NCI-H1436 treated with DMSO at 0.1 percent for 48 hours (cell line): ENCODE measurements at places on chromosomes 7 and 10.

GRCh38 chr7:41792120-41792519 is 89.2 kb upstream of the INHBA start:
- no peak for DNase-seq

- no peak for DNase-seq
Measured at GRCh38 chr7:47890606-47891005, 57.7 kb downstream of the PKD1L1 start.

- no peak for DNase-seq
Measured at GRCh38 chr7:14639801-14640200, 262.8 kb downstream of the DGKB start.

DNA sequence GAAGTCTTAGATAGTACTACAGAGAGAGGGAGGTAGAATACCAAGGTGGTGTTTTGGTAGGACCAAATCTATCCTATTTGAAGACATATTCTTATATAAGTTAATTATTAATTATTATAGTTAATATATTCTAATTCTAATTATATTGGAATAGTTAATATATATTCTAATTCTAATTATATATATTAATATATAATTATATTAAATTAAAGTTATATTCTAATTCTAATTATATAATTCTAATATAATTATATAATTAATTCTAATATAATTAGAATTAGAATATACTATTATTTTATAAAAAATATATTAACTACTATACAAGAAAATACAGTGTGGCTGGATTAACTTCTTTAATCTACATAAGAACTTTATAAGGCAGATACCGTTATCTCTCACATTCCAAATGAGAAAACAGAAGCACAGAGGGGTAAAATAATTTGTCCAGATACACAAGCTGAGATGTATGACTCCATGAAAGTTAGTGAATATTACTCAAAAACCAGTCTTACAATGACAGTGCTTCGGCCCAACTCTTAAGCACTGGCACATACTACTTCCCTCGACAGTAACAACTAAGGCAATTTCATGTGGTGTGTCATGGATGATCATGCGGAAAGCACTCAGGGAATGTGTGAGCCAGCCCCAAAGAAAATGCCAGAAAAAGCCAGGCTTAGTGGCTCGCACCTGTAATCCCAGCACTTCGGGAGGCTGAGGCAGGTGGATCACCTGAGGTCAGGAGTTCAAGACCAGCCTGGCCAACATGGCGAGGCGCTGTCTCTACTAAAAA is 42.6 kb downstream of the TYW1B start:
- no peak for DNase-seq

- DNase-seq: no peak
Measured at GRCh38 chr7:130912082-130912861, 178.3 kb upstream of the KLF14 start.

- no peak for DNase-seq
Measured at GRCh38 chr7:41588341-41588740, 114.5 kb downstream of the INHBA start.

DNA sequence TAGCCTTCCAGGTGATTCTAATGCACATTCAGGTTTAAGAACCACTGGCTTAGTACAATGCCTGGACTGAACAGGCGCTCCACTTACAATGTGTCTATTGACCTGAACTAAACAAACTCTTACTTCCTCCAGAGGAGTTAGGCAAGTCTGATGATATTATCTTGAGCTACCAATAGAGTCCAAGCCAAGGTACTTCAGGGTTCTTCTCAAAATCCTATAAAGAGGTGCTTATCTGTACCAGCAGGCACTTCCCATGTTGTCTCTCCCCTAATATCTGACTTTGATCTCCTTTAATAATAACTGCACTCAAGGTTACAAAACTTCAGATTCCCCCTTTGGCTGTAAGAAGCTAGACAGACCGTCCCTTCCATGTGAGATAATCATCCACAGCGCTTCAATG is 157.0 kb upstream of the SVIL start:
- no peak for DNase-seq

DNA sequence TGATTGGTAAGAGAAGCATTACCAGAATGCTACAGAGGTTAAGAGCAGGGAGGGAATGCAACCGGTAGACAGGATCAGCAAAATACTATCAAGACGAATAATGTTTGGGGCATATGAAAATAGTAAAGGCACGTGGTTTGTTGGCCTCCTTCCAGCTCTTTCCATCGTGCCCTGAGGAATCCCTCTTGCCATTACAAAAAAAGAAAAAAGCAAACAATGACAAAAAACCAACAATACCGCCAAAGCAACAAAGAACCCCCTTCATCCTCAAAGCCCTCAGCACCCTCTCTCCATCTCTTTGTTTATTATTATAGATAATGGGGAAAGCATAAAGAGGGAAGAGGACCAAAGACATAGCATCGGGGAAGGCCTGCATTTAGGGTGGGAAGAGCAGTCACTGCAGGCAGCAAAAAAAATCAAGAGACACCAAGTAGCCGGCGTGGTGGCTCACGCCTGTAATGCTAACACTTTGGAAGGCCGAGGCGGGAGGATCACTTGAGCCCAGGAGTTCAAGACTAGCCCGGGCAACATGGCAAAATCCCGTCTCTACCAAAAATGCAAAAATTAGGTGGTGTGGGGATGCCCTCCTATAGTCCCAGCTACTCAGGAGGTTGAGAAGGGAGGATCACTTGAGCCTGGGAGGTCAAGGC is 78.0 kb downstream of the HIP1 start:
- DNase-seq: no peak

GRCh38 chr7:131741446-131741845 is 185.0 kb upstream of the PODXL start:
- no peak for DNase-seq

GRCh38 chr10:49335364-49335972 is 36.5 kb downstream of the C10orf71 start:
- DNase-seq: no peak

GRCh38 chr10:113095419-113096127 is 145.5 kb downstream of the TCF7L2 start:
- DNase-seq: no peak

- no peak for DNase-seq
Measured at GRCh38 chr10:102628451-102628911, 15.8 kb upstream of the TRIM8 start.

- no peak for DNase-seq
Measured at GRCh38 chr10:5534880-5535856, 10.4 kb downstream of the CALML3 start.

DNA sequence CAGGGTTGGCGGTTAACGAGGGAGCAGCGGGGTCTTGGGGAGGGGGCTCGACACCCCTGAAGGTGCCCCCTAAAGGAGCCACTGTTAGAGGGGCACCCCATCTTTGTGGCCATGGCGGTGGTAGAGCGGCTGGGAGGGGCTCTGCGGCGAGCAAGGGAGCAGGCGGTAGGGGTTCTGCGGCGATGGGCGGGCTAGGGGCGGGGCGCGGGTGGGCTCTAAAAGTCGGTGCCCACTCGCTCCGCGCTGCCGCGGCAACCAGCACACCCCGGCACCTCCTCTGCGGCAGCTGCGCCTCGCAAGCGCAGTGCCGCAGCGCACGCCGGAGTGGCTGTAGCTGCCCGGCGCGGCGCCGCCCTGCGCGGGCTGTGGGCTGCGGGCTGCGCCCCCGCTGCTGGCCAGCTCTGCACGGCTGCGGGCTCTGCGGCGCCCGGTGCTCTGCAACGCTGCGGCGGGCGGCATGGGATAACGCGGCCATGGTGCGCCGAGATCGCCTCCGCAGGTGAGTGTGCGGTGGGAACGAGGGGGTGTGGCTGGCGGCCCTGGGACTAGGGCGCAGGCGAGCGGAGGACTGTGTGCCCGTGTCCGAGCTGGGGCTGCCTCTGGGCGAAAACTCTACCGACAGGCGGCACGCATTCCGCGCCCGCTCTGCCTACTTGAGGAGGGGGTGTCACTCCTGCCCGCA is at the start of gene MEST:
MEST (plus strand) TSS at position 245 of the 682 bp plus-strand sequence; CDS start at position 474, 229 bp downstream.
- DNase-seq: no peak

DNA sequence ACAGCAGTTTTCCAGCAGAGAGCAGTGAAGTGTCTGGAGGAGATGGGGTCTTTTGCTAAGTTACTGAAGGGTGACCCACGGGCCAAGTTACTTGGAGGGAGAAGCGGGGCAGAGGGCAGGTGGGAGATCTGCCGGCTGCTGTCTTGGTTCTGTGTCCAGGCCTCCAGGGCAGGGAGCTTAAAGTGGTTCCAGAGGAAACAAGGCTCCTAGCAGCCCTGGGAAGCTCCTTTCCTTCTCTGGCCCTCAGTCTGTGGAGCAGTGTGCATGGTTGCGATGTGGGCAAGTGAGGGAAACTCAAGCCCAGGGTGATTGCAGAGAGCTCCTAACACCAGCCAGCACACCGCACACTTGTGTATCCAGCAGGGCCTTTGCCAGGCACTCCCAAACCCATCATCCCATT is 6.3 kb downstream of the GHRHR start:
- DNase-seq: no peak

- DNase-seq: no peak
Measured at GRCh38 chr7:36651404-36651803, 72.9 kb downstream of the AOAH start.

DNA sequence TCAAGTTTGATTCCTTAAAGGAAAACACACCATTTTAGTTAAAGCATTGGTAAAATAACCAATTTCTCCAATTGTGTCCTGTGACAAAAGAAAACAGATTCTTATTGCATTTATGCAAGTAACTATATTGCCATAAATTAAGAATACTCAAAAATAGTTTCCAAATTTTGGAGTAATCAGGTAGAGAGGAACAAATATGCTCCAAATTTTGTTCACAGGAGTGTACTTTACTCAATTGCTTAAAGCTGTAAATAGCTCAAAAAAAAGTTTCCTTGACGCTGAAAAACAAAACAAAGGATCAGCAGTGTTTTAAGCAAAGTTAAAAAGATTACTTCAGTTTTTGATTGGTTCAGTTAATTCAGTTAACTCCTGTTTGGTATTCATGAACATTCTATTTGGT is 52.2 kb upstream of the INHBA start:
- DNase-seq: no peak

- no peak for DNase-seq
Measured at GRCh38 chr10:44519361-44519760, 134.5 kb upstream of the CXCL12 start.

GRCh38 chr10:73889014-73889413 is 14.7 kb upstream of the CAMK2G start:
- DNase-seq: peak; percentile 73

DNA sequence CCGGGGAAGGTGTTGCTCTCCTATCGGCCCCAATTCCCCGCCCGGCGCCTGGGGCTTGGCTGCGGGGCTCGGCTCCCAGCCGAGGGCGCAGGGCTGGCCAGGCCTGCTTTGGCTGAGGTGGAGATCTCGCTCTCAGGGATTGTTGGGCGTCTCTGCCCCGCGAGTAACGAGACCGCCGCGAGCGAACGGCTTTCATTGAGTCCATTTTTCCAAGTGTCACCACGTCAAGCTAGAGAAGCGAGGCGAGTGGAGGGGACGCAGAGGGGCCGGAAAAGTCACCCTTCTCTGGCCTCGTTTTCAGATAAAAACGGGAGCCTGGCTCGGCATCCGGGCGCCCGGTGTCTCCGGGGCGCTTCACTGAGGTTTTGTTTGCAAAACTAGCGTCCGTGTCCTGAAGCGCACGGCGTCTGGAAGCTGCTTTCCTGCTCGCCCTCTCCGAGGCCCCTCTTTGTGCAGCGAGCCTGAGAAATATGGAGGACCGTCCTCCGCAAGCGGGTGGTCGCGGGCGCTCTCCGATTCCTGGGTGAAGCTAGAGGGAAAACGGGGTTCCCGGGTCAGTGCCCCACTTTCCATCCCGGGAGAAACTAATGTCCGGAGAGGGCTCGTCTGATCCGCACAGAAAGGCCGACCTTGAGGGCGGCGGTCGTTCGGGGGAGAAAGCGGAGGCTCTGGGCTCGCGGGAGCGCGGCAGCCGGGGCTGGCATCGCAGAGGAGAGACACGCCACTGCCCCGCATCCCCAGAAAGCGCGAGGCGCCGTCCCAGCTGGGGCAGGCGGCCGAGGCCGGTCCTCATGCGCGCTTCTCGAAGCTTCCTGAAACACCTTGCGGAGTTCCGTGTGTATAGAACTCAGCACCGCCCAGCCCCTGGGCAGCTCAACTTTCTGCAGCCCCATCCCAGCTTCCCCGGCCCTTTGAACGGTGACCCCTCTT is 3.5 kb upstream of the EN2 start:
- no peak for DNase-seq

DNA sequence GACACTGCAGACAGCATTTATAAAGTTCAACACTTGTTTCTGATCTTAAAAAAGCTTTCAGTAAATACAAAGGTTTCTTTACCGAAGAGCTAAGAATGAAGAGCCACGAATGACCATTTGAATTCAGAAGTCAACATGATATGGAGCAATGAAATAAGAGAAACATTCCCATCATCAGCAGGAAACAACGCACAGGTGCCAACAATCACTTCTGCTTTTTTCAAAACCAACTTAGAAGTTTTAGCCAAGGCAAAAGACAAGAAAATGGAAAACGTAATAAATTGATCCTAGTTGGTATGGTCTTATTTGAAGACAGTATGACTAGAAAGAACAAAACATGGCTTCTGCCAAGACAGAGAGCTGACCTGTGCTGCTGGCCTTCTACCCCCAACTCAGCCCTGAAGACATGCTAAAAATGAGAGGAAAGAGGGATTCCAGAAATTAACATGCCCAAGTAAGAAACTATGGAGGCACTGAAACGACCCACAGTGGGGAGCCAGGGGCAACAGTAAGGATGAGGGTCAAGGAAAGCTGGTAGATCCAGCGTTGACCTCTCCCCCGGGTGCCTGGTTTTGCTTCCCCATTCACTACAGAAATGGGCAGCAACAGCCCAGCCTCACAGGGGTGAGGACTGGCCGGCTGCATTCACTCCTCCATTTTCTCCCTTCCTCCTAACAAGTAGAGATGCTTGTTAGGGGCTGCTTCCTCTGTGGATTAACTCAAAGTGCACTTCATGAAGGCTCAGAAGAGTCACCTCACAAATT is 30.1 kb downstream of the VPS41 start:
- no peak for DNase-seq

DNA sequence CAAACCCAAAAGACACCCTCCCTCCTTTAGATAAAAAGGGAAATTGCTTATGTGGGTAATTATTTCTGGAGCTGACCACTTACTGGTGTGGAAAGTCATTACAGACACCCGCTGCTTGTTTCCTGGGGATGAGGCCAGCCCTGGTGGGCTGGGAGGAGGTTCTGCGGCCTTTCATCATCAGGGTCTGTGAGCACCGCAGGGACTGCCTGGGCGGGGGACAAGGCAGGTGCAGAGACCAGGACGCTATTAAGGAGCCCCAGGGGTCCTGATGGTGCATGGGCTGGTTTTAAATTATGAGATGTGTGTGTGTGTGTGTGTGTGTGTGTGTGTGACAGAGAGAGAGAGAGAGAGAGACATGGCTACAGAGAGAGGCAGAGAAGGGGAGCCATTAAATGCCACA is 171.2 kb downstream of the DNAJB6 start:
- no peak for DNase-seq

- no peak for DNase-seq
Measured at GRCh38 chr7:3141326-3141725, 97.7 kb upstream of the CARD11 start.
